Trophoblast cell (in vitro differentiated cells and primary cell): ENCODE measurements at places on chromosomes 5 and 9.

GRCh38 chr5:14325369-14325768 is 182.2 kb downstream of the TRIO start:
- DNase-seq = no peak

DNA sequence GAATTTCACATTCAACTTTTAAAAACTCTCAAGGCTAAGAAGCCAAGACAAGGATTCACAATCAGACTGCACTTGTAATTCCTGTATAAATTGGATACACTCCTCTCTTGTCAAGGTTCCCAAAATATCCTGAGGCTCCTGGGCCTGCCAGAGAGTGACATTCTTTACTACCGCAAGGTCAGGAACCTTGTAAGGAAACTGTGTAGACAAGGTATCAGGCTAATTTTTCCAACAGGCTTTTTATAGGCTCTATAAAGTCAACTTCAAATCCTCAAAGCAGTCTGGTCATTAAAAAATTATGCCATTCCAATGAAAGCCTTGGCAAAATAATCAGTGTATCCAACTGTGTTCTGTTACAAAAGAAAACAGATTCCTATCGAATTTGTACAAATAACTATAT is 15.5 kb upstream of the PAIP1 start:
- DNase-seq = no peak

GRCh38 chr5:1959725-1960581 is 77.2 kb upstream of the IRX4 start:
- no peak for DNase-seq

DNA sequence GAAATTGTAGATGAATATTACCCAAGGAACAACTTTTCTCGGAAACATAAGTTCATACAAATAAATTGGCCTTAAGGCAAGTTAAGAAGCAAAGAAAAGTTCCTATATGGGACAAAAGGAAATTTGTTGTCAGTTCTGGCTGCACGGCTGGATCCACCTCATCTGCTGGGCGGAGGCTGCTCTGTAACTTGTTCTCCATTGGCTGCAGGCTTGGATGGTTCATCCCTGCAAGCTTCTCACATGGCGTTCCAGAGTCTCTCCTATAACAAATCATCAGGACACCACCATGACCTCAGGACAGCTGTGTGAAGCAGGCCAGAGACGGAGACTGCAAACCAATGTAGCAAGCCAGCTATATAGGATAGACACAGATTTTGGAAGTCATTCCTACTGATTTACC is 81.4 kb upstream of the DAB2 start:
- DNase-seq = no peak

DNA sequence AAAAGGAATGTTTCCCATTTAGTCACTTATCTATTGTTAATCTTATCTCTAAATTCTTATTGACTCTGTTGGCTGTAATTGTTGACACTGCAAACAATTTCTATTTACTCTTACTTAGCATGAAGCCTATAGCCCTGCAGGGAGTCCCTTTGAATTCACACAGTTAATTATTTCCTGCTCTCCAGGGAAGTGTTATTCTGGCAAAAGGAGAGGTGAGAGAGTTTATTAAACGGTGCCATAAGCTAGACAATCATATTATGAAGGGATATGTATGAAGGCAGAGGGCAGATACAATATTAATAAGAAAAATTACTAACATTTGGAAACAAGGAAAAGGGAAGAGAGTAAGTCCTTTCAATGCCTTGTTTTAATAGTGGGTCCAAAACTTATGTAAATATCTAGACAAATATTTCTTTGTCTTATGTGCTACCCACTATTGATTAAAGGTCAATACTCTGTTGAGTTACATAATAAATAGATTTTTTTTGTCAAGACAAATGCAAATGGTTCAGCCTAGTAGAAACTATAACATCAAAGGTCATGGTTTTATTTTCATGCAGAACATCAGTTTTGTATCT is 107.1 kb downstream of the CDH18 start:
- DNase-seq = no peak

- DNase-seq = peak; percentile 91
Observed at GRCh38 chr5:171841984-171842776, 56.6 kb downstream of the SMIM23 start.

DNA sequence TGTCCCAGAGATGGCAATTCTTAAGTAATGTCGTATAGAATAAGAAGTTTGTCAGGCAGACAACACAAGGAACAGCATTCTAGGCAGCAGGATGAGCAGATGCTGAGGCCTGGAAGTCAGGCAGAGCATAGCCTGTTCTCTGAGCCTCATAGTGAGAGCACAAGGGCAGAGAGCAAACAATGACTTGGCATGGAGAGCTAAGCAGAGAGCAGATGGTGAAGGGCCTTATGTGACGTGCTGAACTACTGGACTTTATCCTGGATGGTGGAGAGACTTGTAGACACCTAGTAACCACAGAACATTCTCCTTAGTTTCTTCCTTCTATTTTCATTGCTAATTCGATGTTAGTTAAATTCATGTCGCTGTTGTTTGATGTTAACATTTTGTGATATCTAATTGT is 60.1 kb downstream of the KCTD16 start:
- no peak for DNase-seq

GRCh38 chr9:1979741-1980367 is 35.3 kb upstream of the SMARCA2 start:
- DNase-seq = peak; percentile 52

- DNase-seq = peak; percentile 21
Observed at GRCh38 chr5:53362521-53362941, 117.9 kb upstream of the FST start.

- DNase-seq = no peak
Observed at GRCh38 chr5:134112726-134113362, 1.6 kb upstream of the TCF7 start.

GRCh38 chr5:68740226-68740910 is 353.4 kb upstream of the SLC30A5 start:
- no peak for DNase-seq

GRCh38 chr5:97142521-97143254 is at the start of gene LIX1:
Gene LIX1 (minus strand): TSS chr5:97142611. CDS start chr5:97142576, 35 bp downstream.
- DNase-seq = peak; percentile 39

DNA sequence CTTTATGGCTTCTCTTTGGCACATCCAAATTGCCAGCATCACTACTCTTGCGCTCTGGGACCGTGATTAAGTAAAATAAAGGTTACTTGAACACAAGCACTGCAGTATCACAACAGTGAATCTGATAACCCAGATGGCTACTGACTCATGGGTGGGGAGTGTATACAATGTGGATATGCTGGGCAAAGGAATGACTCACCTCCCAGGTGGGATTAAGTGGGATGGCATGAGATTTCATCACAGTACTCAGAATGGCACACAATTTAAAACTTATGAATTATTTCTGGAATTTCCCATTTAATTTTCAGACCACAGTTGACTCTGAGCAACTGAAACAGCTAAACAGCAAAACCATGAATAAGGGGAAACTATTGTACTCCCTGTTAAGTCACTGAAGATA is 4.3 kb downstream of the GFM2 start:
- peak; percentile 94 for DNase-seq

DNA sequence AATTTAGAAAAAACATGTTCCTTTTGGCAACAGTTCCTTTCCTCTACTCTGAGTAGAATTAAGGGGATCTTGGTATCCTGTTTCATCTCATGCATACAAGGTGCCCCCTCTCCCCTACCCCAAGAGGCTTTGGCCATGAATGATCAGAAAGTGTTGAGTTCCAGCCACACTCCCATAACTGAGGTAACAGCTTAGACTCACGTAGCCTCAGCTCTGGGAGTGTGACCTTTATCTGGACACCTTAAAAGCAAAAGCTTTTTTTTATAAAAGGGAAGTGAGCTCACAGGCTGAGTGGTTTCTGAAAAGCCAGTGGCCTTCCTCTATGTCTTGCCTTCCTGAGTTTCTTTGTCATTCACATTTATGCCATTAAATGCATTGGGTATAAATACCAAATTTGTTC is 900 bp upstream of the HAVCR2 start:
- no peak for DNase-seq
